ENCODE measurements at places on chromosomes 12 and 14. TPM values are rescaled to one million over a fixed set of nuclear protein-coding genes. Genes with fewer than 3 reads are reported as not detected.

The GRIP1 gene
- 3.4 TPM for total RNA-seq

- no peak for DNase-seq
These were observed 6.7 kb downstream of the EIF4B start for GRCh38 chr12:53012928-53013327.

- DNase-seq, result no peak
These were observed 82.1 kb downstream of the WSCD2 start for GRCh38 chr12:108211157-108211556.

DNA sequence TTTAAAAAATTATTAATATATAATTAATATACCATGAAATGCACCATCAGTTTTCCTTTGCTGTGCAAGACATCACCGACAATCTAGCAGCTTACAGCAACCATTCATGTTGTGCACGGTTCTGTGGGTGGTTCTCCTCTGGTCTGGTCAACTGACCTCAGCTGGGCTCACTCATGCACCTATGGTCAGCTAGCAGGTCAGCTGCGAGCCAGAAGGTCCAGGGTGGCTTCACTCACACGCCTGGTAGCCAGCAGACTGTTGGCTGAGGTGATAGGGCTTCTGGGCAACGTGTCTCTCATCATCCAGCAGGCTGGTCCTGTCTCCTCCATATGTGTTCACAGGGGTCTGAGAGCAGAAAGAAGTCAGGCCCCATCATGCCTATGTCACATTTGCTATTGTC lies 210.4 kb downstream of the KIF26A start:
- DNase-seq, result no peak

GRCh38 chr12:127640181-127640886 lies 626.6 kb upstream of the TMEM132C start:
- DNase-seq, result peak; percentile 70

DNA sequence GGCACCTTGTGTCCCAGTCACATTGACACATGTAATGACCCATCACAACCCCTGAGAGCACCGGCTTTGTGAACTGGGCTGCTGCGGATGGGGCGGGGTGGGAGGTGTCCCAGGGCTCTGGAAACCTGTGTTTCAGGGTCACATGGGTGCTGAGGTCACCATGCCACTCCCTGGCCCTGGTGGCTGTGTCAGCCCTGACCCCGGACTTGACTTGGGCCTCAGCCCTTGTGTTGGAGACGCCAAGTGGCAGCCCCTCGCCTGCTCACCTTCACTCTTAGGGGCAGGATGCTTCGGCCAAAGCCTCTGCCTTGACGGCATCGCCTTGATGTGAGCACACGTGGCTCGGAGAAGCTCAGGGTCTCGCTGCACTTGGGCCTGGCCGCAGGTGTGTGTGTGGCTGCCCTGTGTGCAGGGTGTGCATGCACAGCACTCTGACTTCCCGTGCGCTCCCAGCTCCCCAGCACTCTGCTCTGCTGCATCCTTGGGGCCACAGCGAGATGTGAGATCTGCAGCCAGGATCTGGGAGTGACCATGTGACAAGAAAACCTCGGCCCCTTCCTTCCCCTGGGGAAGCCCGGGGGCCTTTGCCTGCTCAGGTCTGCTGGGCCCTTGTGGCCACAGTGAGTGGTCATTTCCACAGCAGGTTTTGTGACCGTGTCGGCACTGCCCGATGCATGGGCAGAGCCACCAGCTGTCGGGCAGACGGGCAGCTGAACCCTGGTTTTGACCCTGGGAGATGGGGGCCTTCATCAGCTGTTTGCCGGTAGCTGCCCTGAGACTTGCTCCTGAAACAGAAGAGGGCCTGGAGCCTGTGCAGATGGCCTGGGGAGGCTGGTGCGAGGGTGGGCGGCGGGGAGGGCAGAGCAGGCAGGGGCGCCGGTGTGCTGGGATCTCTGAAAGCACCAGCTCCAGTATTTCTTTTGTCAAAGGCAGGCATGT lies 167.4 kb downstream of the KIF26A start:
- peak; percentile 18 for DNase-seq

The MYH6 gene
- total RNA-seq, result not detected

DNA sequence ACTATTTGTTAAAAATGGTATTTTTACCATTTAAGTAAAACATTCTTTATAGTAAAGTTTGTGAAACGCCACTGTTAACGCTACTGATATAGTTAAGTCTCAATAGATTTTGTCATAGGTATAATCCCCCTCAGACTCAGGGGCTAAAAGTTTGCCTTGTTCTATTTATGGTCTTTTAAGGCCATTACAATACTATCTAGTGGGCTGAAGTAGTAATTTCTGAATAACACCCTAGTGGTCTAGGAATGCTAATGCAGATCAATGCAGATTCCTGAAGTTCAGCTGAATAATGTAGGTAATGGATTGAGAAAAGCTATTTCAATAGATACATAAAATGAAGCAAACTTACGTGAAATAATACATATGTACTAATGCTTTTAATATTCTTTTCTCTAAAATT lies 989.3 kb upstream of the NOVA1 start:
- no peak for DNase-seq

The RNF212B gene
- total RNA-seq, result not detected

The AQP6 gene
- not detected for total RNA-seq

Data from aorta (tissue), 5 donors.